ENCODE measurements at places on chromosomes 13 and 19. TPM values are rescaled to one million over a fixed set of nuclear protein-coding genes. Genes with fewer than 3 reads are reported as not detected.

The ZNF628 gene
- polyA plus RNA-seq: 5.3 TPM

GRCh38 chr13:20953245-20953931 is 50.8 kb upstream of the XPO4 start:
- DNase-seq: no peak

GRCh38 chr19:32674153-32674930 is 638 bp downstream of the ANKRD27 start:
- no peak for DNase-seq

DNA sequence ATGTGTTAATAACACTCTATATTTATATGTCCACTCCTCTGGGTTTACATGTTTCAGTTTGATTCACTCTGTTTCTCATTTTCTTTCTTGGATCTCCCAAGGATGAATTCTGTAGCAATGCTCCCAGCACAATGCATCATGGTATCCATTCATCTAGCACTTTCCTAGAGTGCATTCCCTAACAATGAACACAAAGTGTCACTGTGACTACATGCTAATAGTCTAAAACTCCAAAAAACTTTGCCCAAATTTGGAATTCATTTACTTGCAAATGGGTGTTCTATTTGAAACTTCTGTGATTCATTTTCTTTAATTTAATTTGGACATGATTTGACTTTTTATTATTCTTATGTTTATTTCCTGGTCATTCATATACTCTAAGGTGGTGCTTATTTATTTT is 286.3 kb downstream of the POU4F1 start:
- DNase-seq: no peak

GRCh38 chr13:34031610-34032009 is 213.7 kb downstream of the RFC3 start:
- DNase-seq: no peak

GRCh38 chr13:91308299-91308698 is 39.2 kb upstream of the MIR17HG start:
- DNase-seq: no peak

- DNase-seq: no peak
Observed at GRCh38 chr19:4277191-4277696, 1.8 kb upstream of the SHD start.

DNA sequence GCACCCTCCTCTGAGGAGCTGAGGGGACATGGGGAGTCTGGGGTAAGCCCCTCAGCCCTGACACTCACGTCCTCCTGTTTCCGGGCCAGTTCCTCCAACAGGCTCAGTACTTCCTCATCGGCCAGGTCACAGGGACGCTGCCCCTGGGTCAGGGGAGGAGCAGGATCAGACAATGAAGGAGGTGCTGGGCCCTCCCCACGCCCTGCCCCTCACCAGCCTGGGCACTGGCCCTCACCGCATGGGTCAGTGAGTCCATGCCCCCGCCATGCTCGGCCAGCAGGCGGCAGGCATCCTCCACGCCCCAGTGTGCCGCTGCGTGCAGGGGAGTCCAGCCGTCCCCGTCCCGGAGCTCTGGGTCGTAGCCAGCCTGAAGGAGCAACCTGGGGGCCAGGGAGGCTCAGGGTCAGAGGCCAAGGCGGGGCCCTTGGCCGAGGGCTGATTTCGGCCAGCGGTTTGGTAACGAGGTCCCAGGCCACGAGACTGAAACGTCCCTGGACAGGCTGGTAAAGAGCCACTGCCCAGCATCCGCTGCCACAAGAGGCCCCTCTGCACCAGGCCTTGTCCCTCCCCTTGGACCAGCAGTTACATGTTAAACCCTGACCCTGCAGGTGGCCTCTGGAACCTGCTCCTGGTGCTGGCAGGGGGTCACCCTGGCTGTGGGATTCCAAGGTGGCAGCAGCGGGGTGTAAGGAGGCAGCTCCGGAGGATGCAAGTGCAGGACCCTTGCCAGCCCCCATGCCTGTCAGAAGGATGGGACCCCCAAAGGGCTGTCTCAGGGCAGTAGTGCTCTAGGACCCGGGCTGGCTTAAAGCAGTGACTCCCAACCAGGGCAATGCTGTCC is 18.5 kb downstream of the PPP1R12C start:
- no peak for DNase-seq

The IL17D gene
- polyA plus RNA-seq: 19.4 TPM

The COX7A1 gene
- 28.4 TPM for polyA plus RNA-seq

DNA sequence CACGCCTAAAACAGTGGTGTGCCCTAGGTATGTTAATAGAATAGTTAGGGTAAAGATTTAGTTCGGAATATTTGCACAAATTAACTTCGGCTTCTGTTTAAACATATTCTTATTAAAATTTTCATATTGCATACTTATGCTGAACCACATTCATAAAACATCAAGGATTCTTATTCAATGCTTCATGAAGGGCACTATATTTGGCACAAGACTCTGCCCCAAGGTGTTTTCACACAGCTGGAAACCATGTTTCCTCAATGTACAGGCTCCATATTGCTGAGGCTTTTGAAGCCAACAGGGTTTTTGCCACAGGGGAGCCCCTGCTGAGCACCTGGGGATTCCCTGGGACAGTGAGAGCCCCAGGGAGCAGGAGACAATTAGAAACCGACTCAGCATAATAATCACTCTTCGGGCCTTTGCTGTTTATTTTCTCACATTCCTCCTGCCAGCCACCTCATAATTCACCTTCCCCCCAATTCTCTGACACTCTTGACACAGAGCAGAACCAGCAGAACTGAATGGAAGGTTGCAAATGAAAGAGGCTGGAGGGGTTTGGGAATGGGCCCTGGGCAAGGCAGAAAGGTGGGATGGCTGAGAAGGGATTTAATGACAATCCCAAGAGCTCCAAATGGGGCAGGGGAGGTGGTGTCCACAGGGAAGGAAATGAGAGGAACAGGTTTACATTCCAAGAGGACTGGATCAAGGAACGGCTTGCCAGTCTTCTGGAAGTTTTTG is 72.3 kb upstream of the POMP start:
- no peak for DNase-seq

DNA sequence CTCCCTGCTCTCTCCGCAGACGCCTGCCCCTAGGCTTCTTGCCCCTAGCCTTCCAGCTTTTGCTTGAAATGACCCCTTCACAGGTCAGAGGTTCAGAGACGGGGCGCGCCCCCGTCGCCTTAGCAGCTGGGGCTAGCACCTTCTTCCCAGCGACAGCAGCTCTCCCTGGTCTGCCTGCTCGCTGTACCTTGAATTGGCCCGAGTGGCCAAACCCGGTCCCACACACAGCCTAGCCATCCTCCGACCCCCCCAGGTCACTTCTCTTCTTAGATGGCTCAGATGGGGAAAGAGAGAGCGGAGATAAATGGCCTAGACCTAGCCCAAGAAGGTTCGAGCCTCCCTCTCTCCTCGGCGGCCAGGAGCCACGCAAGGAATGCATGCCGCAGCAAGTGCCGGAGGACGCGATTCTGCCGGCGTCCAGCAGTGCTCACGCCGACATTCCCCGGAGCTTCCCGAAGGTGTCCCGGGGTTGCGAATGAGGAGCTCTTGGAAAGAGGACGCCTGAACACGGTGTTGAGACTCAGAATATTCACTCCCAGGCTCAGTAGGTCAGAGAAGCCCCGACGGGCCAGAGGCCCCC is 1.3 kb downstream of the CDX2 start:
- no peak for DNase-seq

GRCh38 chr13:105758918-105759860 is 776.3 kb downstream of the EFNB2 start:
- no peak for DNase-seq

- no peak for DNase-seq
Observed at GRCh38 chr19:57816652-57817051, 1.9 kb upstream of the ZNF552 start.

The DCT gene
- 0.34 TPM for polyA plus RNA-seq

GRCh38 chr13:111392486-111392885 is 72.0 kb downstream of the TEX29 start:
- DNase-seq: no peak

DNA sequence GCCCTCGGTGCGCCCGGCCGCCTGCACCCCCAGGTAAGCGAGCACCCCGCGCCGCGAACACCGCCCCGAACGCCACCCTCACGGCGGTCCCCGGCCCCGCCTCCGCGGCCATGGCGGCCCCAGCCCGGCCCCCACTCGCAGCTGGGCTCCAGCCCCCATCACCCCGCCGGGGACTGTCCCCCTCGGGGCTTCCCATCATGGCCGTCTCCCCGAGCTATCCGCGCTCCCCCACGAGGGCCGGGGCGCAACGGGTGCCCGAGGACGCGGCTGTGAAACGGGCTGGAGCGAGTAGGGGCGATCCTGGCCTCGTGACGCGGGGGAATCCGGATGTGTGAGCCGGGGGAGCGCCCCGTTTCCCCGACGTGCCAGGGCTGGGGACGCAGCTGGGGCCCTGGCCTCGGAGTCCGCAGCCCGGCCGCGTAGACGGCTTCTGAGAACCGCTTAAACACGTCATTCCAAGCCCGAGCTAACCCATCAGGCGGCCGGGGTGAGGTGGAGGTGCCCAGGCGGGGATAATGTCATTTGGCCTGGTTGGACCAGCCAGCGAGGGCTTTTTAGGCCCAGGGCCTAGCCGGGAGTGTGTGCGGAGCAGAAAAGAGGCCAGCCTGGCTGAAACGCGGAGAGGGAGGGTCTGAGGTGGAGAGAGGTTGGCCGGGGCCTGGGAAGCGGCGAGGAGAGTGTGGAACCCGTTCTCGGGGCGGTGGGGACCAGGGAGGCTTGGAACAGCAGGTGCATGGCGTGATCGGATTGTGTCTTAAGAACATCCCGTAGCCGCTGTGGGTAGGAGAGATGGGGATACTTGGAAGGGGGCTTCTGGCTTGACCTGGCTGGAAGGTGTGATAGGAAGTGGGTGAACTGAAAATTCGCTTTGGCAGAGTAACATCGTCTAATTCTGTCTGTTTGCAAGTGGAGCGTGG is 550 bp downstream of the CERS4 start:
- peak; percentile 22 for DNase-seq

GRCh38 chr19:55591555-55591954 is 7.8 kb downstream of the FIZ1 start:
- no peak for DNase-seq

The FCGBP gene
- 4.1 TPM for polyA plus RNA-seq

DNA sequence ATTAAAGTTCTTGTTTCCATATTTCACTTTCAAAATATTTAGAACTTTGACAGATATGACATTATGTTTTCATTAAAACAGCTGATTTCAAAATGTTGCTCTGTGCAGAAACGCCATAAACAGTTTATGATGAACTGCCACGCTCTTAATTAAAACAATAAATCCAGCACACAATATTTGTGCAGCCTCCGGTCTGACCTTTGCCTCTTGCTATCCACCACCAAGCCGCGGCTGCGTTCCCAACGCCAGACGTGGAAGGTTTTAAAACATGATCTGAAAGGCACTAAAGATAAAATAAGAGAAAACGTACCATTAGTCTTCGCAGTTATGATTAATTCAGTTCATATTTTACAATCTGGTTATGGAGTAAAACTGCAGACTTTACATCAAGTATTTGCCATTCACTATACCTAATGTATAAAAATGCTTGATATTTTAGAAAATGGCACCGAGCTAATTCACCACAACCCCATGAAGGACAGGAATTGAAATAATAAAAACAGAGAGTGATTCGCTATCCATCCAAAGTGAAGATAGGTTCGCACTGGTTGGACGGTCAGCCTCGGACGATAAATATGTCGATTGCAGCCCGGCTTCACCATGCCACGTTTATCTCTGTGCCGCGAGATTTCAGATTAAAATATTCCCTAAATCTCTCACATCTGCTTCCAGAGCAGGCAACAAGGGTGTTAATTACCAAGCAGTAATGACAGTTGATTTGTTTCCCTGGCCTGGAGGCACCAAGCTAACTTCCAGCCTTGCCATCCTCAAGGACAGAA is 103.3 kb upstream of the ZNF507 start:
- no peak for DNase-seq

The ADGRE1 gene
- not detected for polyA plus RNA-seq

DNA sequence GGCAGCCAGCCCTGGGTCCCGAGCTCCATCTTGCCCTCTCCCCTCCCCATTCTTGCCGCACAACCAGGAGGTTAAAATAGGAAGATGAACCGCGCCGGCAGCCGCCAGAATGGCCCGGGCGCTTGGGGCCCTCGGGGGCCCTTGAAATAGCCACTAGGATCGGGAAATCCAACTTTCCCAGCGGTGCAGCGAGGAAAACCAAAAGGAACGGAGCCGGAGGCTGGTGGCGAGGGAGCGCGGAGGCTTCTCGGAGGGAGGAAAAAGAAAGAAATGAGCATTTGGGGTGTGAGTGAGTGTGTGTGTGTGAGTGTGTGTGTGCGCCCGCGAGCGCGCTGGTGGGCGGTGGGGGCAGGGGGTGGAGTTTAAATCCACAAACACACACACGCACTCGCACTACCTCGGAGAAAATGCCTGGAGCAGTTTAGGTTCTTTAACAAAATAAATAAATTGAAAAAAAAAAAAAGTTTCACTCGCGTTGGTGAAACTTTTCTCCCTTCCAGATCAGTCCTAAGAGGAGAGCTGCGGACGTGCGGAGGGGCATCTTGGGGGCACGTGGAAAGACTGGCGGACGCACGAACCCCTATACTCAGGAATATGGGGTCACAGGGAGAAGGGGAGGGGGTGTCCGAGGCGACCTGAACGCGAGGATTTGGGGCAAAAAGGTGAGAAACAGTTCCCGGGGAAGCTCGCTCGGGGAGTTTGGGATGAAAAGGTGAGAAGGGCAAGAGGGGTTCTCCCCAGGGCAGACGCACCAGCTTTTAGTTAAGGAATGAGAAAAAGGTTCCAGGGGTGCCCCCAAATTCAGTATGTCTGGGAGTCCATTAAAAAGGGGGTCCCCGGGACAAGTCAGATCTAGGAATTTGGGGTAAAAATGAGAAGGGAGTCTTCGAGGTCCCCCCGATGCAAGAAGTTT is 1.3 kb downstream of the RFX2 start:
- DNase-seq: no peak

The IFNL1 gene
- not detected for polyA plus RNA-seq

The ACP5 gene
- 16.0 TPM for polyA plus RNA-seq

The INAFM1 gene
- 6.6 TPM for polyA plus RNA-seq

DNA sequence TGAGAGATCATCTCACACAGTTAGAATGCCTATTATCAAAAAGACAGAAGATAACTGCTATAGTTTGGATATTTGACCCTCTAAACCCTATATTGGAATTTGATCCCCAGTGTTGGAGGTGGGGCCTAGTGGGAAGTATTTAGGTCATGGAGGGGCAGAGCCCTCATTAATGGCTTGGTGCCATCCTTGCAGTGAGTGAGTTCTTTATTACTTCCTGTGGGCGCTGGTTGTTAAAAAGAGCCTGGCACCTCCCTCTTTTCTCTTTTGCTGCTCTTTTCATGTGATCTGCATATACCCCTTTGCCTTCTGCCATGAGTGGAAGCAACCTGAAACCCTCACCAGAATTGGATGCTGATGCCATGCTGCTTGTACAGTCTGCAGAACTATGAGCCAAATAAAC is 66.8 kb downstream of the TDRD3 start:
- DNase-seq: no peak

GRCh38 chr19:1837625-1838105 is 10.6 kb downstream of the REXO1 start:
- DNase-seq: no peak

GRCh38 chr19:17797424-17798201 is 2.7 kb downstream of the B3GNT3 start:
- no peak for DNase-seq
